ENCODE measurements at places on chromosomes 12 and 14.

DNA sequence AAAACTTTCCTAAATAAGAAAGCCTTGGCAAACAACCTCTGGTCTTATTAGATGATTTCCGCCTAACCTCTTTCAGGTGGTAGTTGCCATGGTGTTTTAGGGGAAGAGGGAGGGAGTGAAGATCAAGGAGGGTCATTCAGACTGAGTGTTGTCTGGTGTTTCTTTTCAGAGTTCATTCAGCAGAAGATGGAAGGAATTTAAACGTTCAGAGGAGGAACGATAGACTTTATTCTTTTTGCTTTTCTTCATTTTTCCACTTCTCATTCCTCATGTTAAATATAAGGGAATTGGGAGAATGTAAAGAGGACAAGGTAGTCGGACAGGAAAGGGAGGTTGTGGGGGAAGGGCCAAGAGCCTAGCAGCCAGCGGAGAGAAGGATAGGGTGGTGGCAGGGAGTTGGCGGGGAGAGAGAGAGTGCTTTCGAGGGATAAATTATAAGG lies 17.4 kb upstream of the SALL2 start:
- no peak for DNase-seq

DNA sequence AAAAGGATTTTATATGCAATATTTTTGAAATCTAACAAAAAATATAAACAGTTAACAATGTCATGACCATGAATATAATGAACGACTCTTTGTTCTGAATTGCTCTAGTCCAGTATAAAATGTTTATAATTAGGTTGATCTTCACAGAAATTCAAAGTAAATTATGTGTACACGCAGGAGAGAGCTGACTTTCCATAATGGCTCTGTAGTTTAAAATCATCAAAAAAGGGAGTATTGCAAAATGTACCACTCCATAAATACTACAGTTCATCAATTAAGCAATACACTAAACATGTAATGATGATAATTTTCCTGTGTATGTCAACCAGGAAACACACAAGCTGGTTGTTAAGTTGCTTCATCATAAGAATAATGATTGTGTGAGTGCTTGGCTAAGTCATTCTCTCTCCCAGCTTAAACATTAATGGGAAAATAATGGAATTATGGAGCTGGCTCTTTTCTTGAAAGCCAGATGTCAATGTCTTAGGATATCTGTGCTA lies 189.5 kb upstream of the PLEKHG7 start:
- DNase-seq, result no peak

DNA sequence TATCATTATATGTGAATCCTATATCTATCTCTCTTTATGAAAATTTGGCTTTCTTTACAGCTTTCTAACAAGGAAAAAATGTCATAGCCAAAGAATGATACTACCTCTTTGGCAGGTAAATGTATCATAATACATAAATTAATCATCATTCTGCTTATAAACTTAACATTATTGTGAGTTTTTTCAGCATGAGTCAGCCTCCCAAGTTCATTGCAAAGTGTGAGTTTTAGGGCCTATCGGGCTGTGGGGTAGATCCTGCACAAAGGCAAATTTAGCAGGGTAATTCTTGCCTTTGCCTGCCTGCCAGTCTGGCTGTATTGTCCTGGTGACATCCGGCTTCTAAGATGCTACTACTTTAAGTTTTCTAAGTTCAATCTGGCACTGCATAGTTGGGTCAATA lies 412.6 kb downstream of the MDGA2 start:
- DNase-seq, result no peak

- DNase-seq, result no peak
Observed at GRCh38 chr14:51419685-51420084, 179.6 kb downstream of the TMX1 start.

- DNase-seq, result no peak
Observed at GRCh38 chr12:92114834-92115233, 30.8 kb downstream of the BTG1 start.

- no peak for DNase-seq
Observed at GRCh38 chr12:793711-794110, 41.3 kb downstream of the WNK1 start.

GRCh38 chr12:23099104-23099503 lies 474.1 kb downstream of the ETNK1 start:
- DNase-seq, result no peak

DNA sequence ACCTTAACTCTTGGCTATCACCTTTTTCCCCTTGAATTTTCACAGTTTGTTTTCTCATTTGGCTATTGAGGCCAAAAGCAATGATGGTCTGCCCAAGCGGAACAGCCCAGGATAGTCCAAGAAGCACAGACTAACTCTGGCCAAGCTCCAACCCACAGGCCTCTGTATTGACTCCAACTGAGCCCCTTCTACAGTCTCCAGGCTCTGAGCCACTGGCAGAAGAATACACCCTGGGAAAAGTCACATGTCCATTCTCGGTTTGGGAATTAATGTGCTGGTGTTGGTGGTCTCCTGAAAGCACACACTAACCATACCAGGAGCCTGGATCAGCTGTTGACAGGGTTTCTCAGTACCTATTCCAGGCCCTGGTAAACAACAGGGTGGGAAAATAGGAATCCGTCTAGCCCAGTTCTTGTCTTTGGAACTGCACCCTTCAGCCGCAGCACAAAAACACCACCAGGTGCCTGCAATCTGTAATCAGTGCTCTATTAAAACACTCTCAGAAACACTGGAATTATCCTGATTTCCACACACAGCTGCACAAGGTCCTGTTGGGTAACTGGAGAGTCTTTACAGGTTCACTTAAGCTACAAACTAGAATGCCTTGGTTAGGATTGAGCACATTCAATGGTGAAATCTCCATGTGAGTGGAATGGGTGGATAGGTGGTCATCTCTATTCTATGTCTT lies 63.6 kb downstream of the STXBP6 start:
- DNase-seq, result peak; percentile 80

DNA sequence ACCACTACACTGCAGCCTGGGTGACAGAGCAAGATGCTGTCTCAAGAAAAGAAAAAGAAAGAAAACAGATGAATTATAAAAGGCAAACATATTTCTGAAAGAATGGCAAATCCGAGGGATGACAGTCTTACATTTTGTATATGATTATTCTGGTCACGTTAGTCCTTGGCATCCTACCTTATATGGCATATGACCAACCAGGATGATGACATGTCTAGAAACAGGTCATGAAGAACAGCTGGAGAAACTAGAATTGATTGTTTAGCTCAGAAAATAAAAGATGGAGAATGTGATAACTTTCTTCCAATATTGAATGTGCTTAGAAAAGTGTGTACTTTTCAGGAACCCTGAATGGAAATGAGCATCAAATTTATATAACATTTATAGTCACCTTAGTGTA lies 19.2 kb downstream of the SLC2A14 start:
- DNase-seq, result no peak

GRCh38 chr12:49296034-49296835 lies 1.3 kb downstream of the PRPH start:
- DNase-seq, result no peak

DNA sequence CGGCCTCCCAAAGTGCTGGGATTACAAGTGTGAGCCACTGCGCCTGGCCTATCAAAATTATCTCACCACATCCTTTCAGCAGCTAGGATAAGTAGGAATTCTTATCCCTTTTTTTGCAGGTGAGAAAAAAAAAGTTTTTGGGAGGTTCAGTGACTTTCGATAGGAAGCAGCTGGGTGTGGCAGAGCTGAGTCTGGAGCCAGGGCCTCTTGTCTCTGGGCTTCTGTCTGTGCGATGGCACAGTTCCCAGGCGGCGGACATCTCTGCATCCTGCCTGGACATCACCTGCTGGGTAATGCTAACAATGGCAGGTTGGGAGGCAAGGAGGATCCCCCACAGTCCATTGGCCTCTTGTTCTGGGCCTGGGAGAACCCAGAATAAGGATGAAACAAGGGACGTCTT lies 12.5 kb downstream of the NRXN3 start:
- no peak for DNase-seq

DNA sequence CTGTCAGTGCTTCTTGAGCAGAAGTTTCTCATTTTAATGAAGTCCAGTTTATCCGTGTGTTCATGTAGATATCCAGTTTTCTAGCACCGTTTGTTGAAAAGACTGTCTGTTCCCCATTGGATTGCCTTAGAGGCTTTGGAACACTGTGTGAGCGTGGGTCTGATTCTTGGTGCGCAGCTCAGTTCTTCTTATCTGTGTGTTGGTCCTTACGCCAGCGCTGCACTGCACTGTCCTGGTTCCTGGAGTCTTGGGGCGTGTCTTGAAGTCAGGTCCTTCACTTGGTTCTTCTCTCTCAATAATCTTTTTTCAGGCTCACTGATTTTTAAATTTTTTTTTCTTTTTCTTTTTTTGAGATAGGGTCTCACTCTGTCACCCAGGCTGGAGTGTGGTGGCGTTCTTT lies 25.5 kb downstream of the EP400 start:
- no peak for DNase-seq

- DNase-seq, result no peak
Observed at GRCh38 chr14:55892906-55893305, 225.3 kb upstream of the PELI2 start.

DNA sequence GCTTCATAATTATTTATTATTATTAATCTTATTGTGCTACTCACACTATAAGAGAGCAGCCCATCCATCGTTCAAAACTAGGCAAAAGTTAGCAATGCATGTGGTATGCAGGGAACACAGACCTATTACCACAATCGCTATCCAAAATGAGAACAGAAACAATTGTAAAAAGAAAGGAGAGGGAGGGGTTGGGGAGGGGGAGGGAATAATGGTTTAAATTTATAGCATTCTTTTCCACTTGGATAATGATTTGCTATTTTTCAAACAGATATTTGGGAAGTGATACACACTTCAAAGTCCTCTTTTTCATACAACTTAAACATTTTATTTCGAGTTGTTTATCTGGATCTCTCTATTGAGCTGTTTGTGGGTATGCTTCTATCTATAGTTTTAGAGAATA lies 248.6 kb upstream of the SOX5 start:
- DNase-seq, result peak; percentile 72

- no peak for DNase-seq
Observed at GRCh38 chr12:116295327-116296263, 18.1 kb upstream of the MED13L start.

DNA sequence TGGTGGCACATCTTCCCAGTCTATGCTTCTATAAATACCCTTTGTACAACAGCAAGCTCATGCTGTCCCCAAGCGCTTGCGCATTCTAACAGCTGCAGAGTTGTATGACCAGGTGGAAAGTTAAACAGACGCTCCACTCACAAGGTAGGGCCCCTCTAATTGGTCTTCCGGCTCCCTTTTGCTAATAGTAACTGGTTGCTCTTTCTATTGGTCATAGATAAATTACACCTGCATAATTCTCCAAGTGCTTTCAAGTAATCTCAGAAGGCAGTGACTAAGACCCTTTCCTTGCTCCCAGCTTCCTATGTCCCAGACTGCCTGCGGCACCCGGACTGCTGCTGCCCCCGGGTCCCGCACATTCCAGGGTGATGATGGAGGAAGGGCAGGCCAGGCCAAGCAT lies 6.1 kb upstream of the TSPAN9 start:
- no peak for DNase-seq

DNA sequence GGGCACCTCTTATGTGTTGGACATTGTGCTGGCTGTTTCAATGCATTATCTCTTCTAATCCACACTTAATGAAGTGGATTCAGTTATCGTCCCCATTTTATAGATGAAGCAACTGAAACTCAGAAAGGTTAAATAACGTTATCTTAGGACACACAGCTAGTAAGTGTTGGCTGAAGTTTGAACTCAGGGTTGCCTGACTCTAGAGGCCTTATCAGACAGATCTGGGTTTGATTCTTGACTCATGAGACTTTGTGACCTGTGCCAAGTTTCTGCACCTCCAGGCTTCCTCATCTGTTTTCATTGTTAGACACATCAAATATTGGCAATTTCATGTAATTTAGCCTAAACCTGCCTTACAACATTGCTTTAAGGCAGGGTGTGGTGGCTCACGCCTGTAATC lies 18.2 kb upstream of the IRF2BPL start:
- DNase-seq, result no peak

- no peak for DNase-seq
Observed at GRCh38 chr12:56462565-56462964, 5.8 kb upstream of the SPRYD4 start.

DNA sequence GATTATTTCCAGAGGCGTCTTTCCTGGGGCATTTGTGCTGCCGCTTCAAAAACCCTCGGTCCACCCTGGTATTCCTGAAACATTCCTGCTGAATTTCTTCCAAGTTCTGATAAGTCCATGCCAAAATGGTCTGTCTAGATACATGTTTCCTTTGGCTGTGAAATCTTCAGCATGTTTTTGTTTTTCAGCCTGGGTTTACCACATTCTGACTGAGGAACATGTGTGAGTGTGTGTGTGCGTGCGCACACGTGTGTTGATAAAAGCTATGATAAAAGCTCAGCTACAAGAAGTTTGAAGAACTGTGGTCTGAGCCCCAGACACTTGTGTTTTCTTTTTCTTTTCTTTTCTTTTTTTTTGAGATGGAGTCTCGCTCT lies 22.4 kb downstream of the ANKRD9 start:
- no peak for DNase-seq

GRCh38 chr12:38732761-38733160 lies 172.6 kb downstream of the CPNE8 start:
- DNase-seq, result no peak

GRCh38 chr14:50127802-50128201 lies 11.4 kb upstream of the VCPKMT start:
- DNase-seq, result no peak

DNA sequence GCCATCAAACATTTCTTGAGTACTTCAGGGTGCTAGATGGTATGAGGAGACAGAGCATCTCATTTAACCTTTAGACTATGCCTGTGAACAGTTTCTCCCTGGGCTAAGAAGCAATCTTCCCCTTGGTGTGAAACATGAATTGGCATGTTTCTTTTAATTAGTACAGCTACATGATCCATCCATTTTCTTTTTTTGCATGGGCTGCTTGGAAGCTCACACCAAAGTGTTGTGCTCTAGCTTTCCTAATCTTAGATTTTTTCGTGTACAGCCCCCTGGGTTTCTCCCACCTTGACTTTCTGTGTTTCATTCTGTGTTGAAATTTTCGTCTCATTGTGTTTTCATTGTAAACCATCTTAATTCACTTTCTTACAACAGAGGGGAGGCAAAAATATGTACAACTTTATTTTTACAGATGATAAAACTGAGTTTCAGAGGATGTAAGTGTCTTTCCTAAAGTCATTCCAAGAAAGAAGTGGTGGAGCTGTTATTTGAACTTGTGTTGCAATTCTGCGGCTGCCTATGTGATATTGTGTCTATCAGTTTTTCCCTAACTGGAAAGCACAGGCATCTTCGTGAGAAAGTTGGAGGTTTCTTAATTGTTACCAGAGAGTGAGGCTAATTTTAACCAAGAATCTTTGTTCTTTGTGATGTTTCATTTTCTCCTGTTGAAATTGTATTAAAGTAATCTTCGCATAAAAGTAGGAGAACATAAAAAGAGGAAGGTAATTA lies 64.5 kb downstream of the DAAM1 start:
- DNase-seq, result no peak

GRCh38 chr12:98799822-98800221 lies 154.7 kb downstream of the APAF1 start:
- no peak for DNase-seq

GRCh38 chr12:120725151-120725658 lies 421 bp upstream of the ACADS start:
- no peak for DNase-seq

Measured in astrocyte of the cerebellum (primary cell).